ENCODE measurements at places on chromosomes 1 and 21. TPM values are rescaled to one million over a fixed set of nuclear protein-coding genes. Genes with fewer than 3 reads are reported as not detected.

DNA sequence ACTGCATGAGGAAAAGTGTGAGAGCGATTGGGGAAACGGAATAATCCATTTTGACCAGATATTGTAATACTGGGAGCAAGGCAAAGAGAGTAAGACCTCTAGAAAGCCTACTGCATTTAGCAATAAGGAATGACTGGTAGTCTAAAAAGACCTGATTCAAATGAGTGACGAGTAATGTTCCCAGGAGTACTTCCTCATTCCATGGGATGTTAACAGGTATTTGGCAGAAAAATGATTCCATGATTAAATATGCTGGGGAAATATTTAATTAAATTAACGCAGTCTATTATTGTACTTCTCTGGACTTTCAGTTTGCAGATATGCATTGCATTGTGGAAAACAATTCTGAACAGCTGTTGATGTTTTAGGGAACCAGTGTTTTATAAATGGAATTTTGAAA is 105.5 kb downstream of the RPE65 start:
- no peak for DNase-seq

- no peak for DNase-seq
Measured at GRCh38 chr1:168482106-168482505, 61.7 kb downstream of the XCL2 start.

GRCh38 chr1:23657659-23658275 is 33.8 kb upstream of the RPL11 start:
- peak; percentile 21 for DNase-seq

Gene SCAF4
- 55.8 TPM for total RNA-seq

Gene LDLRAD1
- total RNA-seq, result not detected

All from activated T-helper 2 cell treated with anti-CD3 and anti-CD28 coated beads, Interferon-gamma antibody, Interleukin-2, Interleukin-4, amounts not matched to agents 10 μg/mL and 5 μg/mL and 100 μg/mL, durations not matched to agents 14 hours and 24 hours and 36 hours (primary cell).